ENCODE measurements at places on chromosomes 3 and 15.

DNA sequence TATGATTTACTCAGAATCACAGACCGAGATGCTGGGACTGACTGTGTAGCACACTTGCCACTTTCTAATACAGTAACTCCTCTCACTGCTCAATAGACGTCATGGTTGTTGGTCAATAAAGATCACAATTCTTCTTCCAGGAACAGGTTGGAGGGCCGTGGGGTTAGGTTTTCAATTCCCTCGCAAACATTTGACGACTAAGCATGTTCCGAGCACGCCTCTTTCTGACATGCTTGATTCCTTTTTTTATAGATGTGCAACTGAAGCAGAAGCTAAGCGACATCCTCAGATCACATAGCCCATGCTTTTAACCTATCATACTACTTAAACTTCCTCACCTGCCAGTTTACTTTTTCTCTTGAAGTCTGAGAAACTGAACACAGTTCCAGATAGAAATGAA is 61.0 kb downstream of the GRM7 start:
- DNase-seq, result no peak

DNA sequence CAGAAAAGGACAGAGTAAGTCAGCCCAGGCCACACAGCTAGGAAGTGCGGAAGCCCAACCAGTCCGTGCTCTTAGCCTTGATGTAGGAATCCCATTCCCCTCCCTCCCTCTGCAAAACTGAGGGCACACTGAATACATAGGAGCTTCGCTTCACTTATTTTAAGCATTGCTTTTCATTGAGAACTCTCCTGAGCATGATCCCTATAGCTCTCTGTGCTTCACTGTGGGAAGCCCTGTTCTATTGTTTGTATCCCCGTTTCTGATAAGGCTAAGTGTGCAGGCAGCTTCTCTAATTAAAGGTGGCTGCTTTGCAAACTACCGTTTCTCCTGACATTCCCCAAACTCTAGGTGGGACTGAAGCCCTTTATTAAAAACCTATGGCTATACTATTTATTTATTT is 29.9 kb downstream of the IL5RA start:
- DNase-seq, result no peak

DNA sequence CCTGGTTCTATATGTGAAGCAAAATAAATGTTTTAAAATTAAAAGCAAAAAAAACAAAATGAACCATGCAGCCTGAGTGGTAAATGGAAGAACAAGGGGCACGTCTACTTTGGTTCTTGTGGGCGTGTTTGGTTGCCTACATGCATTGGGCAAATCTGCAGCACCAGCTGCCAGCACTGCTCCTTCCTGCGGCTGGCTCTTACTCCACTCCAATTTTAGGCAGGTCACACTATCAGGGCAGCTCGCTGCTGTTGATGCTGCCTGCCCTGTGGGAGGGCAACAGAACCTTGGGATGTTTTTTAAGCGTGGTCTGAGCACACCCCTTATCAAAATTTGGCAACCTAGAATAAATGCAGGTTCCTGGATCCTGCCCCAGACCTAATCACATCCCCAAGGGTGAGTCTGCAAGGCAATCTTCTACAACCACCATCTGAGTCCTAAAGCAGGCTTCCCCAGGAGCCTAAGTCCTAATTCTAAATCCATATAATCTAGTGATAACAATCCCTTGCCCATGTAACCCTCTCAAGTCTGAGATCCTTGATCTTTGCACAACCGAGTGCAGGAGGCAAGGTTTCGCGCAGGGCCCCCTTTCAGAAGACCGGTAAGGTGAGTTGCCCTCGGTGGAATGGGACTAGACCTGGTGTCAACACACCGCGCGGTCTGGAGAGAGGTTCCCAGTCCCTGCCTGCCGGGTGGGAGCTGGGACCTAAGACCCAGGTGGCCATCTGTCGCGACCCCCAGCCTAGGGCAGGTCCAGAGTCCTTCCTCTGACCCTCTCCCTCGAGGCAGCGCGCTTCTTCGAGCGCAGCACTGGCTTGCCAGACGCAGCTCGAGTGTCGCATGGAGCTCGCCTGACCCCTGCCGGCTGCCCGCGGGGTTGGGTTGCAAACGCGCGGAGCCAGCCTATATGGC is 15.9 kb downstream of the IVD start:
- DNase-seq, result peak; percentile 55

DNA sequence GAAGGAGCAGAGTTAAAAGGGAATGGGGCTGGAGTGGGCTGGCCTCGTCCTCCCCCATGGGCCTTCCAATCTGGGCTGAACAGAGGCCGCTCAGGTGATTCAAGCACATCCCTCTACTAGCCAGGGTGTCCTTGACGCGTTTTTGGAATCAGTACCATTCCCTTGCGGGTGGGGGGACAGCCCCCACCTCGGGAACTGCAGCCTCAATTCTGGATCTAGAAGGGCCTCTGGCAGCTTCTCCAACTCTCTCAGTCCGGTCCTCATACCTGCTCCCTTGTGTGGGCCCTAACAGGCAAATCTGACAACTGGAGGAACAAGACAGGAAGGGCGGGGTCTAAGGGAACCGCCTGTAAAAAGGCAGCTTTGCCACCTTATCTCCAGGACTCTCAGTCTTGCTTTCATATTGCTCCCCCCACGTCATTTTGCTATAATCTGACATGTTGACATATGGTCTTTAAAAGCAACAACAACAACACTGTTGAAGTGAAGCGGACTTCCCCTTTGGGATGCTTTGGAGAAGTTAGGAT is 802 bp upstream of the CHRNB4 start:
- DNase-seq, result no peak

DNA sequence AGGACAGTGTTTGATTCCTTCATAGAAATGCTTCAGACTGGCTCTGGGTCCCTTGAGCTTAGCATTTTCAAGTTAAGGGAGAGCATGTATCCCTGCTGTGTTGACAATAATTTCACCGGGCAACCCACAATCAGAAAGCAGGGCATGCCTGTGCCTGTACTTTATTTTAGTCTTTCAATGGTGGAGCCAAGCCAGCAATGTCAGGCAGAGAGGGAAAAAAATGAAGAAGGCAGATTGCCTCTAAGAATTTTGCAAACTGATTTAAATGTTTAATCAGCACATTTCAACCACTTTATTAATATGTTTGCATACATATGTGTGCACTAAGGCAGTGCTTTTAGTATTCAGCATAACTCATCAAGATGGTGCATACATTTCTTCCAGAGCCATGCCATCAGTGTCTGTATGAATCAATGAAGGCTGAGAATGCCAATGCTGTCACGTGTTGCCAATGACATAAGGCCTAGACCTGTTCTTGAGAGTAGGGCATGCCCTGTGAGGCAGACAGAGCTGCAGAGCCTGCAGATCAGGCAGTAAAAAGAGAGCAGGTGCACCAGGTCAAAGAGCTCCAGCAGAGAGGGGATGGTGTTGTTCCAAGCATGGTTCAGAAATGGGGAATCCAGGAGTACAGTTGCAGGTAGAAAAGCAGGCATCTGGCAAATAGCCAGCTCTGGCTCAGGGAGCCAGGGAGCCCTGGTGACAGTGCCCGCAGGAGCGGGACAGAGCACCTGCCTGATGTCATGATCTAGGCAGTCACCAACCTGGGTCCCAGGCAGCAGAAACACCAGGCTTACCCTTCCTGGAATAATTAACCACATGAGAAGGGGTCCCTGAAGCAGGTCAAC is 508.5 kb downstream of the GABRG3 start:
- DNase-seq, result no peak

- no peak for DNase-seq
Observed at GRCh38 chr3:154398084-154398967, 31.7 kb downstream of the GPR149 start.

DNA sequence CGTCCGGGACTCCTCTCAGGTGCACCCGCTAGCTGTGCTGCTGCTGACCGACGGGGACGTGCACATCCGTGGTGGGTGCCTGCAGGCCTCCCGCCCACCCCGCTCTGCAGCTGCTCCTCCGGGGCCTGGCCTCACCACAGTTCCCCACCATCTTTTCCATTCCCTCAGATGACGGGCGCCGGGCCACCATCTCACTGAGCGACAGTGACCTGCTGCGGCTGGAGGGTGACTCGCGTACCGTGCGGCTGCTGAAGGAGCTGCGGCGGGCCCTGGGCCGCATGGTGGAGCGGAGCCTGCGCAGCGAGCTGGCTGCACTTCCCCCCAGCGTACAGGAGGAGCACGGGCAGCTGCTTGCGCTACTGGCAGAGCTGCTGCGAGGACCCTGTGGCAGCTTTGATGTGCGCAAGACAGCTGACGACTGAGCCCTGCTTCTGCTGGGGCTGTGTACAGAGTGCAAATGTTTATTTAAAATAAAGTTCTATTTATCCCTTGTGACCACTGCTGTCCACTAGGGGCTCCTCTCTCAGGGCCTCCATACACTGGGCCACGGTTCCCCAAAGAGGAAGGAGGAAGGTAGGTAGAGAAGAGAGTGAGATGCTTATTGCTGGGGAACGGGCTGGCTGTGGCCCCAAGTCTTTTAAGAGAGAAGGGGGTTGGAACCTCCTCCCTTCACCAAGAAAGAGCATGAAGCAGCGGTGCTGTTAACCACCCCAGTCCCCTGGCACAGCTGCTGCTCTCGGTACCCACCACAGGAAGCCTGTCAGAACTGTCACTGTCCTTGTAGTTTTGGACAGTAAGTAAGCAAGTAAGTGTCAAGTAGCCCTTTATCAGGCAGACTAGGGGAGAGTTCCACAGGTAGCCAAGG is 47.0 kb downstream of the DHX30 start:
- DNase-seq, result no peak

- DNase-seq, result no peak
Observed at GRCh38 chr3:13092621-13093617, 19.7 kb upstream of the IQSEC1 start.

DNA sequence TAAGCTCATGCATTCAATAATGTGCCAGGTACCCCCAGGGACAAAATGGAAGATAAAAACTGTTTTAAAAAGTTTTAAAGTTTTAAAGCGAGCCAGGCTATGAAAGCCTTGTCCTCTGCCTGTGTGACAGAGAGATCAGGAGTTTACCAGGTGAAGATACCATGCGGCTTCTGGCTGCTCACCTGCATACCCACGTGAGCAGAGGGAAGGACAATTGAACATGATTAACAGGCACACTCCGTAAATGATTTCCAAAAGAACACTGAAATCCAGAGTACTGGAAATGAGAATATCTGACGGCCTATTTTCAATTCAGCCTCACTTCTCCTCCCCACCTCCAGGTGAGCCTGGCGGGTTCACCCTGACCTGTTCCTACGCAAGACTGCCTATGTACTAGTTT is 42.1 kb downstream of the CCDC191 start:
- DNase-seq, result no peak

GRCh38 chr15:28113394-28114113 is 14.4 kb upstream of the OCA2 start:
- DNase-seq, result no peak

- no peak for DNase-seq
Observed at GRCh38 chr3:137165117-137165806, 207.5 kb downstream of the IL20RB start.

DNA sequence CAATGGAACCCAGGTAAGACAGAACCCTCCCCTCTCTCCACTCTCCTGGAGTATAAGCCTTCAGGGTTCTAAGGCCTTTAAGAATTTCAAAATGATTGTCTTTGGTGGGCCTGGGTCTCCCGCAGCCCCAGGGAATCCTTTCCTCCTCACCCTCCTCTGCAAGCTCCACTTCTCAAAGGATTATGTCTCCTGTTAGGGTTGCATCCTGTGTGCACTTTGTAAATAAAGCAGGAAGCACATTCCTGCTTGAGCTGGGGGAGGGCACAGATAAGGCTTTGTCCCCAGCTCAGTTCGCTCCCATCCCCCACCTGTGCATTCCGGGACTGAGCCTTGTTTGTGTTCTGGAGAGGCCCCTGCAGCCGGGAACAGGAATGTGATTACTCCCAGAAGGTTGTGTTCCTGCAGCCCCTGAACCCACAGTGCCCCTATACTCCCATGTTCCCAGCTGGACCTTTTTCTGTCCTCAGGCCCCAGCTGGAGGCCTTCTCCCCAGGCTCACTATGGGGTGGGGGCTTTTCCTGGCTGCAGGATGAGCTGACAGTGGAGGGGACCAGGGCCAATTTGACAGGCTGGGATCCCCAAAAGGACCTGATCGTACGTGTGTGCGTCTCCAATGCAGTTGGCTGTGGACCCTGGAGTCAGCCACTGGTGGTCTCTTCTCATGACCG is 9.5 kb downstream of the TYRO3 start:
- DNase-seq, result peak; percentile 28

- no peak for DNase-seq
Observed at GRCh38 chr3:129745253-129745652, 138.8 kb upstream of the PLXND1 start.

DNA sequence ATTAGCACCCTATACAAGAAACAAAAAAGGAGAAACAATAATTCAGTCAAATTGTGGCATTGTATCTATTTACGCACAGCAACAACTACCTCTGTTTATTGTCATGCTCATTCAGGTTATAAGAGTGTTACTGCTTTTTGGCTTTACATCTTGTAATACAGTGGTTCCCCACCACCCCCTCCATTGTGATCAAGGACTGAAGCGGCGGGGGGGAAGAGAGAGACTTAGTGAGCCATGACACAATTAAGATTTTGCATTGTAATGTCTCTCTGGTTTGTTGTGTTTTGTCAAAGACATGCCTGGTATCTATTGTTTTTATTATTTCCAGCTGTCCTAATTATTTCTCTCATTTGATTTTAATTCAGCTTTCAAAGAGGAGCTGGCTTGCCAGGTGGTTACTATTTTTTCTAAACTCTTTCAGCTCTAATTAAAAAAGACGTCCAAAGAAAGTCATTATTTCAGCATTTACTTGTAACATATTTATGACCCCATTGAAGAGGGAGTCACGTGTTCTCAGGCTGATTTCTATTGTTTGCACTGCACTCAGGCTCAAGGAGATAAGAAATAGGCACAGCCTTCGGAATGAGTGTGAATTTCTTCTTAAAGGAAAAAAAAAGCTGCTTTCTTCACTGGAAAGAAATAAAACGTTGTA is 234.4 kb upstream of the TBL1XR1 start:
- no peak for DNase-seq

GRCh38 chr3:127753898-127754410 is 68.4 kb downstream of the MGLL start:
- DNase-seq, result no peak

DNA sequence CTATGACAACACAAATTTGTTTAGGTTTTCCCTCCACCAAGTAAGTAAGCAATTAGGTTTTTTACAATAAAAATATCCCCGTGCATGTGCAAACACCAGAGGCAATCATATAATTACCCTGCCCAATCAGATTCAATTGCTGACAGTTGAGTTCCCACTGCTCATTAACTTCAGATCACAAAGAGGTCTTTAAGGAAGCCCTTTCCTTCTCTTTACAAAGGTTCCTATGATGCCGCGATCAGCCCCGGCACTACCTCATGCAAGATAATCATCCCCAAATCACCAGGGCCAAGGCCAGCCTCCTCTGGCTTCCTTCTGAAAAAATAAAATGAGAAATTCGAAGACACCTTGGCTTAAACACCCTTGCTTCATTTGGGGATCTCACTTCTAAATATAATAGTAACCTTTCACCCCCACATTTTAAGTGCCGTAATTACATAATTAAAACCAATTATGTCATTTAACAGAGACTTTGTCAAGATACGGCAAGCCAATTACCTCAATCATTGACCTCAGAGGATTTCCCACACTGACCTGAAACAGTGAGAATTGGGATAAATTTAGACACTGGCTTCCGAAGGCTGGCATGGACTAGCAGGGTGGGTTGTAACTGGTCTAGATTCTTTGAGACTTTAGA is 121.3 kb upstream of the WNT5A start:
- DNase-seq, result peak; percentile 13

Data from NCI-H2227 treated with DMSO at 0.1 percent for 48 hours (cell line).